Motor neuron (in vitro differentiated cells): ENCODE measurements at places on chromosomes 1 and 21.

GRCh38 chr1:201331166-201331565 lies 46.3 kb downstream of the TNNT2 start:
- no peak for ATAC-seq

GRCh38 chr1:56092684-56093570 lies 486.4 kb downstream of the PLPP3 start:
- ATAC-seq, result no peak

DNA sequence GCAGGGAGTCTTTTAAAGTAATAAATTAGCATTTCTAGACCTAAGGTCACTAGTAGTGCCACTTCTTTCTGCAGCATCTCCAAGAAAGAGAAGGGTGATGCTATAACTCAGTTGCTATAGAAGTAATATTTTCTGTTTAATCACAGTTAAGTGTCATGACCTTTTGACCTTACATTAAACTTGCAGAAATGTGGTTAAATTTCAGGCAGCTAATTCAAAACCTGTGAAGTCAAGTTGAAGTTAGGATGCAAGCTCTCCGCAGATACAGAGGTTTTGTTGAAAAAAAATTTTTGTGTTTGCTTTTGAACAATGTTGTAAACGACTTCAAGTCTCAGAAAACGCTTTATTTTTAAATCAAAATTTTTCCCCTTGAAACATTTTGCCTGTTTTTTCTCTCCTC lies 193.9 kb downstream of the NFIA start:
- ATAC-seq, result no peak

GRCh38 chr1:167602840-167603239 lies 27.2 kb upstream of the RCSD1 start:
- no peak for ATAC-seq

GRCh38 chr1:165281207-165281901 lies 75.2 kb downstream of the LMX1A start:
- no peak for ATAC-seq

- ATAC-seq, result peak; percentile 31
Observed at GRCh38 chr1:208231881-208232661, 12.1 kb downstream of the PLXNA2 start.

GRCh38 chr21:36949171-36950141 lies 17.0 kb downstream of the HLCS start:
- ATAC-seq, result no peak

DNA sequence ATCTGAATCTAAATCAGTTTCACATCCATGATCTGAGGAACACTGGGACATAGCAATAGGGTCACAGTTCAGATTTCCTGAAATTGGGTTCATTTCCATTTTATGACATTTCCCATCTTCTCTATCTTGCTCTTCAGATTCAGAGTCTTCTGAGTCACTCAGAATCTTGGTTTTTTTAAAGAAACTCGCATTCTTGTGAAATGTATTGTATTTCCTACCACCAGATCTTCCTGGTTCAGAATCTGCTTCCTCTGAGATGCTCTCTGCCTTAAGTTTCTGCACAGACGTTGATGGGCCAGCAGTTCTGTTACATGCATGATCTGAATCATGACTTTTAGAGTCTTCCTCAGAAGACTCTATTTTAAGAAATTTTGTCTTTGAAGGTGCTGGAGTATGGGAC lies 15.5 kb upstream of the PSMG1 start:
- no peak for ATAC-seq

DNA sequence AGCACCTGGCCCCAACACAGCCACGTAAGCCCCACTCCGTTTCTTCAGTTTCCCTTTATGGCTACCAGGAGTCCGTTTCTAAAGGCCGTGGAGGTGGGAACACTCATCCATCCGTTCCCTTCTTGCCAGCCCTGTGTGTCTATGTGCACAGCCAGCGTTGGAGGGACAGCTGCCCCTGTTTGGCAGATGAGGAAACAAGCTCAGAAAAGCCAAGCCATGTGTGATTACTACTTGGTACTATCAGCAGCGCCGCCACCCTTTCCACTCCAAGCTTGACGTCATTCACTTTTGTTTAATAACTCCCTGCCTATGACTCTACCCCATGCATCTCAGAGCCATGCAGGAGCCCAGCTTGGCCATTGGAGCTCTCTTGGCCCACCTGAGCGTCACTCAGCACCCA lies 3.5 kb downstream of the LRP8 start:
- ATAC-seq, result no peak

- ATAC-seq, result no peak
Observed at GRCh38 chr1:5857011-5857410, 135.2 kb downstream of the NPHP4 start.

- peak; percentile 22 for ATAC-seq
Observed at GRCh38 chr1:232951180-232951579, 769 bp downstream of the NTPCR start.

GRCh38 chr1:179883040-179883744 lies 1.1 kb downstream of the TOR1AIP1 start:
- no peak for ATAC-seq

GRCh38 chr1:151146072-151146411 lies 389 bp downstream of the SEMA6C start:
- peak; percentile 2 for ATAC-seq

GRCh38 chr1:163104385-163105099 lies 35.4 kb downstream of the RGS4 start:
- no peak for ATAC-seq

GRCh38 chr1:150383631-150384324 lies 19.8 kb downstream of the RPRD2 start:
- ATAC-seq, result no peak

DNA sequence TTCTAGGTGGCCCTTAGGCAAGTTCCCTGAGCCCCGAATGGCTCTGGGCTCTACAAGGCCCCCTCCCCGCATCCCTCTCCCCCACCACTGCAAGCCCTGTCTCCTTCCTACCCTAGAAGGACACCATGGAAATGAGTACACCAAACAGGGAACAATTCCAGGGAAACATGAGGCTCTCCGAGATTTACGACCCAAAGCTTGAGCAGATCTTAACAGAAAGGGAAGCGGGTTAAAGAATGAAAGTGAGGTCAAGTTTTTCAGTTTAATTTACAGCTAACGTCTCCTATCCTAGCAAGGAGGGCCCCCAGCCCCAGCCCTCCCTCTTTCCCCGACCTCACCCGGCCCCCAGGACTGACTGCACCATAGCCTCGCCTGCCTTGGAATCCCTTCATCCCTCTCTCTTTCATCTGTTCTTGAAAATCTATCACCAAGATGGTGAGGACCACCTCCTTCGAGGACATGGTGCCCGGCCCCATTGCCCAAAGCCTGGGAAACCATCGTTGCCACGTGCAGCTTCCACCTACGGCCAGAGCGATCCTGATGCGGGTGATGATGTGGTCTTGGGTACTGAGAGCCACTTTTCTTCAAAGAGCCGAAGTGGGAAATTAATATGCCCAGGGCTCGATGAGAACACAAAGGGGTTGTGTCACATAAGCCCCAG lies 30.5 kb downstream of the SIM2 start:
- ATAC-seq, result no peak

DNA sequence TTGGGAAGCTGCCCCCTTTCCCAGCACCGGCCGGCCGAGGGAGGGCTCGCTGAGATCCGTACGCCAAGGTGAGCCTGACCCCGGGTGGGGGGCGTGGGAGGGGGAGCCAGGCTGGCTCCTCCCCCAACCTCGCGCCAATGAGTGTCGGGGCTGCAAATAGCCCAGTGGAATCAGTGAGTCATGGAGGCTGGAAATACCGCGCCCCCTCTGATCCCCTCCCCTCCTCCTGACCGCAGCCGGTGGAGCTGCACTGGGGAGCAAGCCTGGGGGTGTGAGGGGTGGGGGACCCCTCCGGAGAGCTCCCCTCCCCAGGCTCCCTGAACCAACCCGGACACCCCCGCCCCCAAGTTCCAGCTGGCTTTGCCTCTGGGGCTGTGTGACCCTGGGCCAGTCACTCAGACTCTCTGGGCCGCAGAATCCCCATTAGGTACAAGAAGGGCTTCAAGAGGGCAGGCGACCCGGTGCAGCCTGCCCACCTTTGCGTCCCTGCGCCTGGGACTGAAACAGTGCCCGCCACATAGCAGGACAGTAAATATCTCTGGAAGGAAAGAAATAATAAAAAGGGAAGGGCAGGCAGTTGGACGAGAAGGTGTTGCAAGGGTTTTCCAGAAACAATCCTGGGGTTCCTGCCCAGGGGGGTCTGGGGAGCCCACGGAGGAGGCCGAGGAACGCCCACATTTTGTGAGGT lies 4.5 kb downstream of the HSPB7 start:
- ATAC-seq, result peak; percentile 29

GRCh38 chr1:202811296-202812175 lies 782 bp downstream of the PCAT6 start:
- no peak for ATAC-seq

DNA sequence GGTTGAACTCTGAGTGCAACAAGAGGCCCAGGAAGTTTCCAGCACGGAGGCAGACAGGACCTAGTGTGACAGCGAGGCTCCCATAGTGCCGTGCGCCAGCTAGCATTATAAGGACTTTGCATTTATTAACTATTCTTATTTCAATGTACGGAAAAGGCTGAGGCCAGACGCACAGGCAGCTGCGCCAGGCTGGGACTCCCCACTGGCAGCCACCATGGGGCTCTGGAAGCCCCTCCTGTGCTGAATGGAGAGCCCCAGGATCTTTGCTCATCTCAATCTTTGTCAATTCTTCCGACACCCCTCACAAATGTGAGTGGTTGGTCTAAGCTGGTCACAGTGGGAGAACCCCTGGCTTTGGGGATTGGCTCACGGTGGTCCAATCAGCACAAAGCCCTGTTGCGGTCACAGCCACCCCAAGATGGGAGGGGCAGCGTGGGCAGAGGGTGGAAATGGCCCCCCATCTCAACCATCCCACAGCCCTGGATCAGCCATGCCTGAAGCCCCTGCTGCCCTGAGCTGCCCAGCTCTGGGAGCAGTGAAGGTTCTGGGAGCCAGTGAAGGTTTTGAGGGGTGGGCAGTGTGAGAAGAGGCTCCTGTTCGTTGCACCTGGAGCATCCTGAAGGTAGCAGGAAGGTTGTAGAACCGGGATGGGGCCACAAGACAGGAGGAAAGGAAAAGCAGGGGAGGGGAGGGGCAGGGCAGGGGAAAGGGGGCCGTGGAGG lies 59.5 kb upstream of the ADARB1 start:
- ATAC-seq, result no peak

DNA sequence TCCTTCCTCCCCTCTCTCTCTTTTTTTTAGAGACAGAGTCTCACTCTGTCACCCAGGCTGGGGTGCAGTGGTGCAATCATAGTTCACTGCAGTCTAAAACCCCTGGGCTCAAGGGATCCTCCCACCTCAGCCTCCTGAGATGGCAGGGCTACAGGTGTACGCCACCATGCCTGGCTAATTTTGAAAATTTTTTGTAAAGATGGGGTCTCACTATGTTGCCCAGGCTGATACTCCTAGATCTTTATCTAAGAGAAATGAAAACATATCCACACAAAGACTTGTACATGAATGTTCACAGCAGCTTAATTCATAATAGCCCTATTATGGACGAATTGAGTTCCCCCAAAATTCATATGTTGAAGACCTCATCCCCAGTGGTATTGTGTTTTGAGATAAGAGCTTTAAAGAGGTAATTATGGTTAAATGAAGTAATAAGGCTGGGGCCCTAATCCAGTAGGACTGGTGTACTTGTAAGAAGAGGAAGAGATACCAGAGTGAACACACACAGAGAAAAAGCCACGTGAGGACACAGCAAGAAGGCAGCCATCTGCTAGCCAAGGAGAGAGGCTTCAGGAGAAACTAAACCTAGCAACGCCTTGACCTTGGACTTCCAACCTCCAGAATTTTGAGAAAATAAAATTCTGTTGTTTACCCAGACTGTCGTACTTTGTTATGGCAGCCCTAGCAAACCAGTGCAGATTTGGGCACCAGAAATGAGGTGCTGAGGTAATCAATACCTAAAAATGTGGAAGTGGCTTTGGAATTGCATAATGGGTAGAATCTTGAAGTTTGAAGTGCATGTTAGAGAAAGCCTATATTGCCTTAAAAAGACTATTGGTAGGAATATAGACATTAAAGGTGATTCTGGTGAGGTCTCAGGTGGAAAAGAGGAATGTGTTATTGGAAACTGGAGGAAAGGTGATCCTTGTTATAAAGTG lies 13.2 kb downstream of the IFNLR1 start:
- ATAC-seq, result no peak

- no peak for ATAC-seq
Observed at GRCh38 chr1:56881417-56881816, 26.8 kb downstream of the C8A start.

- no peak for ATAC-seq
Observed at GRCh38 chr1:15592285-15592684, 7.4 kb upstream of the AGMAT start.

- peak; percentile 80 for ATAC-seq
Observed at GRCh38 chr1:62937634-62938296, 153.8 kb downstream of the ATG4C start.

GRCh38 chr1:211580303-211580687 lies 1.3 kb upstream of the SLC30A1 start:
- ATAC-seq, result no peak

DNA sequence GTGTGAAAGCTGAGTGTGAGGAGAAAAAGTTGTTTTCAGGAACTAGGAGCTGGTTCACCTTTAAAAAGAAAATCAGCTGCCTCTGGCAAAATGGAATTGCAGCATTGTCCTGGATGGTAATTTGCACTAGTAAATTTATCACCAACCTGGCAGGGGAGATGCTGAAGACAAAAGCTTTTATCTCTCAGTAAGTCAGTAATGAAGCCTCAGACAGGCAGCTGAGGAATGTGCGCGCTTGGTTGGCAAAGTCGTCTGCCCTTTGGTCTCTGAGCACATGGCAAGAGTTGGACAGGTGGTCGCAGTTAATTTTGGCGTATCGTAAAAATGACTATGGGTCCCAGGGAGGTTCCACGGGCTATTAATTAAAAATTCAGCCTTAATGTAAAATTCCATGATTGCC lies 131.9 kb downstream of the BACH1 start:
- ATAC-seq, result no peak

DNA sequence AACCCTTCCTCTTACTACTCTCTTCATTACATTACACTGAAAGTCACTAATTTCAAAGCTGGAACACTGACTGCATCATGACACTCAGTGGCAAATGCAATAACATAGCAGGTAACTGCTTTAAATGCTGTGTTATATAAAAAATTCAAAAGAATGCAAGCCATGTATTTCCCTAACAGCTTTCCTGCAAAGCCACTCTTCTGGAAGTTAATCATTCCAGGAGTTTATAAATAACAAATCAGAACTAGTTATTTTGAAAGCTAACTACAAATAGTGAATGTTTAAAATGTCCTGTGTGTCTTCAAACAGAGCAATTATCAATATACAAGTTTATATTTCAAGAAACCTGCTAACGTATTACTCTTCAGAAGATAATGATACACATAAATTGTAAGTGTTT lies 34.5 kb downstream of the DBT start:
- no peak for ATAC-seq
